Right ventricle myocardium superior (tissue), 1 donor: ENCODE measurements at places on chromosomes 4 and X.
A peak's percentile ranks its signal among the peaks of the same experiment; 100 is the strongest.

DNA sequence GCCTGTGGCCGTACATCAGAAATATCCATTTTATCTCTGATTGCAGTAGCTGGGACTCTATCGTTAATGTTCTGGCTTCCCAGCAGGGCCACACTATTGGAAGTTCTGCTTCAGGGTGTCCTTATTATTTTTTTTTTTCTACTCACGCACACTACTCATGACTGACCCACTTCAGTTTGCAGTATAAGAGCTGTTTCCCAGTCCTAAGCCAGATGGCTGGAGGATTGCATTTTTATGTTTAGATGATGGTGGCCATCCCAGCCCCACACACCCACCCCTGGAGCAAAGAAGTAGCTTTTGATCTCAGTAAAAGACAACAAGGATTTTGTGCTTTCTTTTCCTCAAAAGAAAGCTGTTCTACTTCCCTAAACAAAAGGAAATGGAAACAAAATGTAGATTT is 557.0 kb upstream of the GALNTL6 start:
- DNase-seq, result no peak

DNA sequence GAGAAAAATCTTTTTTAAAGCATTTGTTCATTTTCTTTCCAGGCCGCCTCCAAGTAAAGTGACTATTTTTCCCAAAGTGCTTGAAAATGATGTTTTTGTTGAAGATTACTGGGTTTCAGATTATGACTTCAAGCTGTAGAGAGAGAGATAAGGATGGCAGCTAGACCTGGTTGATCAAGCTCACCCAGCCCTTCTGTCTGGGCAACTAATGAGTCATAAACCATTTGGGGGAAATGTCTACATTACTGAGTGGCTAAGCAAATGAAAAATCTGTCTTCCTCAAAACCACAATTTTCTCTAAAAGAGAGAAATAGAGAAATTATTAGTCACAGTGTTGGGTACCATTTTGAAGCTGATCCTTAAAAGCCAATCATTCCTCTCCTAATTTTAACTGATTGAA is 355.4 kb upstream of the CPEB2 start:
- no peak for DNase-seq

- DNase-seq, result peak; percentile 40
These were observed 326.6 kb upstream of the F9 start for GRCh38 chrX:139203651-139204570.

- DNase-seq, result no peak
These were observed 77.3 kb downstream of the STK32B start for GRCh38 chr4:5128569-5128968.

DNA sequence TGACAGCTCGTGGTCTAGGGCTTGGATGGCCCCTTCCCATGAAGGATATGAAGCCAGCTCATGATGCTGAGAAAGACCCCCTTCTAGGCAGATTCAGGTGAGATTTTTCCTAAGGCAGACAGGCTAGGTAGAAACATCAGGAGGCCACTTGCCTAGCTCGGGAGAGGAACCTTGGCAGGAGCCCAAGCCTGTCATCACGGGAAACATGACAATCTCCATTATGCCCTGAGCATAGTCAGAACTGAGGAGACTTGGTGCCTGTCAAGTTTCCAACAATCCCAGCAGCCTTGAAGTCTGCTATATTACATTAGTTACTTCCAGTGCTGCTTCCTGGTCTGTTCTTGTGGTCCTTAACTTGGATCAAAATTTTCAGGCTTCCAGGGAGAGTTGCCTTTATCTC is 18.7 kb upstream of the WDR1 start:
- DNase-seq, result no peak

GRCh38 chrX:10615931-10616774 is 4.2 kb downstream of the MID1 start:
- peak; percentile 34 for DNase-seq

GRCh38 chr4:2935762-2936743 is 27.2 kb downstream of the NOP14 start:
- no peak for DNase-seq

DNA sequence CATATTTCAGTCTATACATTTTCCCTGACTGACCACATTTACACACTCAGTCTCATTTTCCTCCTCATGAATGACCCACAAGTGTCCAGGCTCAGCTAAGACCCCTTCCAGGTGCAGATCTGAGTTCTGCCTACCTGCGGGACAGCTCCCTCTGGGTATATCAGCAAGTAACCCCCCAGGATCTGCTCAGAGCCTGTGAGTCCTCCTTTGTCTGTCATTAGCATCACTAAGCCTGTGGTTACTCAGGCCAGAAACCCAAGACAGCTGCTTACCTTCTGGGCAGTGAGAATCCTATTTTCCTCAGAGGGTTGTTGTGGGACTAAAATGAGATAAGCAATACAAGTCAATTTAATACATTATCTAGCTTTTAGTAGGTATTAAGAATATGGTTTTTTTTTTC is 487.6 kb upstream of the BOD1L1 start:
- DNase-seq, result no peak

DNA sequence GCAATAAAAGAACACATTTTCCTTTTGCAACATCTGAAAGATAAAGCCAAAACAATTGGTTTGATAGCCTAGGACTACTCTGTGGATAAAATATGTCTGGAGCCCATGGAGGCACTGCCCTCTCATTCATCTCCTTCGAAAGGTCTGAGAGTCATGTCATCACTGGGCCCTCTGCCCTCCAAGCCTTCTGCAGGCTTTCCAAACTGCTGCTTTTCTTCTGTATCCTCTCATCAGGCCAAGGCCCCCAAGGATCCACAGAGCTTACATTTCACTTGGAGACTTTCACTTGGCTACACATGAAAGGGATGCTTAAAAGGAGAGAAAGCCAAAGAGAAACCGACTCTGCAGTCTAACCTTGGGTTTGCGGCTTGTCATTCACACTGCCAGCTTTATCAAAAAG is 109.9 kb downstream of the SH3RF1 start:
- no peak for DNase-seq

- DNase-seq, result peak; percentile 74
These were observed 968 bp upstream of the NELFA start for GRCh38 chr4:2009651-2010233.

GRCh38 chrX:37287741-37288444 is 61.3 kb upstream of the PRRG1 start:
- DNase-seq, result no peak

- DNase-seq, result no peak
These were observed 111.2 kb downstream of the ELOVL6 start for GRCh38 chr4:110087070-110087708.

DNA sequence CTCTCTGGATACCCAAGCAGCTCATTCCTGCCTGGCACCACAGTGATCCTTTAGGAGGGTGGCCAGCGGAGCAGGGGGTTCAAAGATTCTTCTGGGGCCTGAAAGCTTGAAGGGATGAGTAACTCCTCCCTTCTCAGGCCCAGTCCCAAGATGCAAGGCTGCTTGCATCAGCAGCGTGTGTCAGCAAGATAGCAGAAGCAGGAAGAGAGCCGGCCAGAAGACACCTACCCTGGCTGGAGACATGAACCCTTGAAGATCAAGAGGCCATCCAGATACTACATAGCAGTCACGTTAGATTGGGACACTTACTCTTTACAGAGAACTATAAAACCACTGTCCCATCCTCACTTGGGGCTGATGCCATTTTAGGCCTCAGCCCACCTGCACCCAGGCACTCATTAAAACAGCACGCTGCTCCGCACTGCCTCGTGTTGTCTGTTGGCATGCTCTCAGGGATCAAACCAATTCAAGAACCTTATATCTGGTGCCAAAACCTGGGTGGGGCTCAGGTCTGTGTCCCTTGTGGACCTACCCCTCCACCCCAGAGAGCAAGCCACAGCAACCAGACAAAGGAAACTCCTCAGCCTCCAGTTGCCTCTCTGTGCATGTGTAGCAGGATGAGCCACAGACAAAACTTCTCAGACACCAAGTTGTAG is 6.5 kb downstream of the UGT2B17 start:
- no peak for DNase-seq

- no peak for DNase-seq
These were observed 6.5 kb upstream of the EXOSC9 start for GRCh38 chr4:121794505-121795188.

DNA sequence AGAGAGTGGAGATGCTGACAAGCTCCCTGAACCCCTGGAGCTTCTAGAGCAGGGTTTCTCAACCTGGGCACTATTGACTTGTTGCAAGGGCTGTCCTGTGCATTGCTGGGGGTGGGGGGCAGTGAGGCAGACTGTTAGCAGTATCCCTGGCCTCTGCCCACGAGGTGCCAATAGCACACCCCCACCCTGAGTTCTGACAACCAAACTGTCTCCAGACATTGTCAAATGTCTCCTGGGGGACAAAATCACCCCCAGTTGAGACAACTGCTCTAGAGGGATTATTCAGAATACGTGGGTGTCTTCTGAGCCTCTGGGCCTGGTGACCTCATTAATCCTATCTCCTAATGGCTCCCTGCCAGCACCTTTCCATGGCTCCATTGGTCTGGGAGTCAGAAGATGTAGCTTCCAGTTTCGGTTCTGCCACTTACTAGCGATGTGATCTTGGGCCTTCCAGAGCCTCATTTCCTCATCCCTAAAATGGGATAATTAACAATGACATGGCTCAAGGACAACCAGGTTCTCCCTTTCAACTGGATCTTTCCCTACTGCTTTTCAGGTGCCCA is 17.6 kb upstream of the PJA1 start:
- no peak for DNase-seq

GRCh38 chrX:4193500-4194155 is 480.2 kb upstream of the PRKX start:
- no peak for DNase-seq

DNA sequence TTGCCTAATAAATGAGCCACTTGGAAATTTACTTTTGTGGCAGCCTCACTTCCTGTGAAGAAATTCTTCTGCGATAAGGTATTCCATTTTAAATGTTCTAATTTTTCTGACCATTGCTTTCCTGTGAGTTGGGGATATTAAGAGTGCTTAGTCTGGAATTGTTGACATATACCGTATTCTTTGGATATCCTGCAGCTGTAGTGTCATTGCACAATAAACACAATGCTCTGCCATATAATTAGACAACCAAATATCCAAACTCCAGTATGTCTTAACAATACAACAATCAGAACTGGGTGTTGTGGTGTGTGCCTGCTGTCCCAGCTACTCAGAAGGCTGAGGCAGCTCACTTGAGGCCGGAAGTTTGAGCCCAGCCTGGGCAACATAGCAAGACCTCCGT is 99.4 kb downstream of the LUZP4 start:
- no peak for DNase-seq

DNA sequence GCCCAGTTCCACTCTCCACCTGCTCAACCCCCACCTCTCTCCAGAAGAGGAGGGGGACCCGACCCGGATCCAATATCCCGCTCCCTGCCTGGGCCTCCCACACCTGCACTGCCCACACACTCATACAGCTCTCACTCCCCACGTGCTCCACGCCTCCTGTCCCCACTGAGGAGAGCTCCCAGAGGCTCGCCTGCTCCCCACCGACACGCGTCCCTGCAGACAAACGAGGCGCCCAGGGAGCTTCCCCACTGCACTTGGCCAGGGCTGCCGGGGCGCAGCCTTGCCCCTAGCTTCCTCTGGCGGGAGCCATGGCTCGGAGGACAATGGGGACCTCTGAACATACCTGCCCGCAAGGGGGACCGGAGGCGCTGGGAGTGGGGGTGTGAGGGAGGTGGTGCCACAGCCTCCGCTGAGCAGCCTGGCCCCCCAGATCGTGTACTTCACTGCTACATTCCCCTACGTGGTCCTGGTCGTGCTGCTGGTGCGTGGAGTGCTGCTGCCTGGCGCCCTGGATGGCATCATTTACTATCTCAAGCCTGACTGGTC is 5.0 kb downstream of the SLC6A8 start:
- DNase-seq, result no peak

DNA sequence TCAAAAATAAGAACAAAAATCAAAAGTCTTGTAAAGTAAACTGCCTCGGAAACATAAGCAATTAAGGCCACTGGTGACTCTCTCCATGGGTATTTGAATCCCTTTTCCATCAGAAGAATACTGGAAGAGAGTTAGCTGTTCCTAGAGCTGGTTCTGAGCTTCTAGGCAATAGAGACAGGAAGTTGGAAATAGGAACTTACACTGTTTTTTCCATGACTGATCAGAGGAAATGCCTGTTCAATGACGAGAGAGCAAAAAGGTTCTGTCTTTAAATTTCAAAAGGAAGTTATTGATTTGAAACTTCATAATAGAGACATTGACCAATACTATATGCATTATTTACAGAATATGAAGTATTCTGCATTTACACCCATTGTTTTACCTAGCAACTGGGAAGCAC is 503.5 kb upstream of the ARX start:
- DNase-seq, result no peak

- DNase-seq, result no peak
These were observed 6.8 kb downstream of the METAP1 start for GRCh38 chr4:99002279-99002678.

DNA sequence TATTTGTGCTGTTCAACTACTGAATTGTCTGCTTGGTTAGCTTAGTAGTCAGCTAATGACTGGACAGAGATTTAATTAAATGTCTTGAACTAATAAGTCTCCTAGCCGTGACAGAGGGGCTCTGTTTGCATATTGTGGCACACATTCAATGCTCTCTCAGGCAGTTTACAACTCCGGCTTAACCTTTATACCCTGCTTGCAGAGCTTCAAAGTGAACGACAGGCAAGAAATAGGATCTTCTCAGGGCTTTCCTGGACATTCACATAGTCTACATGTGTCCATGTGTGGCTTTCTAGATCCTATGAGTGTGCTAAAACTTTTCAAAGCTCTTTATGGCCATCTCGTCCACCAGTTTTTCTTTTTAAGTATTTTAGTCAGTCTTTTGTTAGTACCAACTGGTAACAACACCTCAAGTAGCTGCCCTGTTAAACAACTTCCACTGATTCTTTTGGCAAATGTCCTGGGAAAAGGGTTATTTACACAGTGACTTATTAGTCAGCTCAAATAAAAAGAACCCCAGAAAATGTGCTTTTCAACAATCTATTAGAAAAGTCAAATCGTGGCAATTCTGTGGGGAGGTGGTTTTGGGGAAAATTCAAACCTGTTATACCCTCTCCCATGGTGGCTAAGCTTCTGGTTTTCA is 28.6 kb downstream of the OR13H1 start:
- no peak for DNase-seq

- DNase-seq, result no peak
These were observed 151.6 kb upstream of the ZC4H2 start for GRCh38 chrX:65127842-65128241.

- no peak for DNase-seq
These were observed 33.0 kb downstream of the SGMS2 start for GRCh38 chr4:107857741-107858140.

DNA sequence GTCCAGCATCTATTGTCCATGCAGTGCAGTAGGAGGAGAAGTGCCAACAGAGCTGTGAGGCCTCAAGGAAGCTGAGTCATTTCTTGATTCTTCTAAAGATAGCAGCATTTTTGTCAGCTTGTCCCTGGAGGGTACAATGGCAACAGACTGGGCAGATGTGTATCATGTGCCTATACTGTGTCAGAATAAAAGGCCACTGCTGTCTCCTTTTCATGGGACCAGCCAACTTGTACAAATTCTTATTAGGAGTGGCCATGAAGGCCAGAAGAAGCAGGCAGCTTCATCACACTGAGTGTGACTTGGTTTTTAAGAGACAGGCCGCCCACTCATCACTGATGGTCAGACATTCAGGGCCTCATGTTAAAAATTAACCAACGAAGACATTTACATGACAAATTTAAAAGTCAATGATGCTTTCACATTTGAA is 185.0 kb upstream of the FAM241A start:
- DNase-seq, result no peak

- no peak for DNase-seq
These were observed 23.3 kb downstream of the SLC9A7 start for GRCh38 chrX:46735622-46736021.
